ENCODE measurements at places on chromosomes 5 and 9.

DNA sequence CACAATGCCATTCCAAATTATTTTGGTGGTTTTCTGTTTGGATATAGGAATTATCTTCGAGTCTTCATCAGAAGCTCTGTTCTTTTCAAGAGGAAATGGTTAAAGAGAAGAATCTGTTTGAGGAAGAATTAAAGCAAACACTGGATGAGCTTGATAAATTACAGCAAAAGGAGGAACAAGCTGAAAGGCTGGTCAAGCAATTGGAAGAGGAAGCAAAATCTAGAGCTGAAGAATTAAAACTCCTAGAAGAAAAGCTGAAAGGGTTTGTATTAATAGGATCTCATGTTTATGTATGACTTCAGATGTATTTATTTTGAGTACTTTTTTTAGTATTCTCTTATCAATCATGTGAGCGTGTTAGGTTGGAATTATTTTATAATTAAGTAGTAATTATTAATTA, 15.0 kb downstream of the HMMR start:
- DNase-seq: no peak

DNA sequence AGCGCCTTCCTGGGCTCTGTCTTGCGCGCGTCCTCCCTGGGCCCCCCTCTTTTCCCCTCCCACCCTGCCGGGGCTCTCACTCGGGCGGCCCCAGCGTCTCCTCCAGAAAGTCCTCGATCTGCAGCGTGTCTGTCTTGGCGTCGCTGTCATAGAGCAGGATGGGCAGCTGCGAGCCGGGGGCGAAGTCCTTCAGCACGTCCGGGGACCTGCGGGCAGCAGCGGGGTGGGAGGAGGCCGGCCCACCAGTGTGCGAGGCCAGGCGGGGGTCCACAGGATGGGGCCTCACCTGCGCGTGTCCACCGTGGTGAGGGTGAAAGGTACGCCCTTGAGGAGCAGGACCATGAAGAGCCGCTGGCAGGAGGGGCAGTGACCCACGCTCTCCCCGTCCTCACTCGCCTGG, 1.0 kb downstream of the CLIC3 start:
- no peak for DNase-seq

DNA sequence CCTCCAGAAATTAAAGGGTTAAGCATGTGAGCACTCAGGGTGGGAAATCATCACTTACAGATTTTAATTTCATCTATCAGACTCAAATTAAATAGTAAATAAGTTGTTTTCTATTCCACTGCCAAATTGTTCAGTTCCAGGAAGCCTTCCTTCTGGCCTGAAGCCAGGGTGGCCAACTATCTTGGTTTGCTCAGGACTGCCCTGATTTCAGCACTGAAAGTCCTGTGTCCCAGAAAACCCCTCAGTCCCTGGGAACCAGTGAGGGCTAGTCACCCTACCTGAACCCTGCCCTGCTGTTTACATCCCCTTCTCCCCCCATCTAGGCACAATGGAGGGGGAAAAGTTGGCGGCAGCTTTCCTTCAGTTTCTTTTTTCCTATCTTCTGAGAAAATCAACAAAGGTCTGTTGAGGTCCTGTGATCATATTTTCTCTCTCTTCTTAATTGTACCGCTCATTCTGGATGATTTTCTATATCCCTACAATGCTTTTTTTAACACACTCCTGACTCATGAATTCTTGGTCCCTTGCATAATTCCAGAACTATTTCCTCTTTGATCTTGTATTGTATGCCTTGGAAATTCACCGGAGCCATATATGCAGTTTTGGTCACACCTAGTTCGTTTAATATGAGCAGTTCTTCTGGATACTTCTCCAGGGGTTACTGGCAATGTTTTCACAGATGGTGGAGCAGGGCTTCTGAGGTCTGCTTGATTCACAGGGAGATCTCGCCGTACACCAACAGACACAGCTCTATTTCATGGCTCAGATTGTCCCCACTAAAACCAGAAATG, 103.8 kb downstream of the MAP1B start:
- no peak for DNase-seq

- DNase-seq: no peak
Measured at GRCh38 chr5:163529698-163530097, 24.3 kb downstream of the MAT2B start.

DNA sequence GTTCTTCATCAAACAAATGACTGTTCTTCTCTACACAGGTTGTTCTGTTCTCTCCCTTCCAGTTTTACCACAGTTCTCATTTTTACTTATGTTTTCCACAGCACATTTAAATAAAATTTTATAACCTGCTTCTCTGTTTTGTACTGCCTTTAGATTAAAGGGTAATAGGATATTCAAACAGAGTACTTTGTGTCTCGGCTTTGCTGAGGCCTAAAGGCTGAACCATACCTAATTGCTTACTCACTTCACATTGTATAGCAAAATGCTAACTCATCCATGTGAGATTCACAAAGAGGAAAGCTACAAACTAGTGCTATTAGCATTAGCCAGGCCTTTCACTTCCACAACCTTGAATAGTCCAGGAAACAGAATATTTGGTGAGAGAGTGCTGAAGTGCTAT, 200.3 kb downstream of the TRPM3 start:
- DNase-seq: no peak

DNA sequence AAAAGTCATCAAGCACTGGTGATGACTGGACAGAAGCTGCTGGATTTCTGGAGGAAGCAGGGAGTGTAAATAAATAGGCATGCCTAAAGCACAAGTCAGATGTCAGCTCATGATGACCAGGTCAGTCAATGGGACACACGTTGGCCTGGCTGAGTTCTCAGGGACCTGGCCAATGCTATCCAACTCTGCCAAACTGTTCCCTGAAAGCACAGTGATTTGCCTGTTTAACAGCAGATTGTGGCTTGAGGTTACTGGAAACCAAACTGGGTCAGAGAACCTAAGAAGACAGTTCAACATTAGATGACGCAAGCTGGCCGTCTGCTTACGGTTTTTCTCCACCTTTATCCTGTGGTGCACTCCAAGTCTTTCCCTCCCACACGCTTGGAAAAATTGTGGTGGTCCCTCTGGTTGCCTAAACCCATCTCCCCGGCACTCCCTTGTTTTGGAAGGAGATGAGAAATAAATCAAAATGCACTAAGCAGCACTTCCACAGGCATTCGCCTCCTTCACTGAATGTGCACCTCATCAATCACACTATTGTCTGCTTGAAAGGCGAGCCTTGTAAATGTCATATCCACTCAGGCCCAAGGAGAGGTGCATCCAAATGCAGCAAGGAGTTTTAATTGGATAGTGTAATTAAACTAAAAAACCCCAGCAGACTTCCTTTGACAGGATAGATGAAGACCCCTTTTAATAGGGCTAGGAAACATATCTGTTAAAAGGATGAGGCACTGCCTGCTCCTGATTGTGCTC, 199.4 kb downstream of the GAPVD1 start:
- no peak for DNase-seq

DNA sequence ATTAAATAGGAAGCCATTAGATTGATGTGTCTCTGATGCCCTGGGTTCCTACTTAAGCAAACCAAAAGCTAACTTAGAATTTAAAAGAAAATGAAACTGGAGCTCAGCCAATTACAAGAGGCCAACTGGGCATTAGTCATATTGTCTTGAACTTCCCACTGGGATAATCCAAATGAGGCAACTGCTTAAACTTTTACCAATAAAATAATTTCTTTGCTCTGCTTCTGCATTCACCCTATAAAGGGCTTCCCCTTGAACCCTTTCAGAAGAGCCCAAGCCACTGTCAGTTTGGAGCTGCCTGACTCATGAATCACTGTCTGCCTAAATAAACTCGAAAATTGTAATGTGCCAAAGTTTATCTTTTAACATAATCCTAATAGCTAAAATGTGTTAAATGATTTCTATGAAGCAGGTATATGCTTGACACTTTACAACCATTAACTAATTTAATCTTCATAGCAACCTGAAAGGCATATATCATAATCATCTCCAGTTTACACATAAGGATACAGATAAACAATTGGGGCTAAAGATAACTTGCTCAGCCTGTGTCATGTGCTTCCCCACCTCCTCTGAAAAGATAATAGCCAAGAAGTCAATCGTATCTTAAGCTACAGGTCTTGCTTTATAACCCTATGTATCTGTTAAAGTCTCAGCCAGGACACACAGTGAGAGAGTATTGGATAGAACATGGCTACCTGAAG, 11.5 kb downstream of the GPR150 start:
- no peak for DNase-seq

GRCh38 chr9:109319017-109319625, 1.7 kb downstream of the EPB41L4B start:
- DNase-seq: peak; percentile 66

GRCh38 chr5:97162045-97162444, 19.6 kb upstream of the LIX1 start:
- peak; percentile 6 for DNase-seq

GRCh38 chr5:67476531-67476930, 279.9 kb upstream of the CD180 start:
- no peak for DNase-seq

DNA sequence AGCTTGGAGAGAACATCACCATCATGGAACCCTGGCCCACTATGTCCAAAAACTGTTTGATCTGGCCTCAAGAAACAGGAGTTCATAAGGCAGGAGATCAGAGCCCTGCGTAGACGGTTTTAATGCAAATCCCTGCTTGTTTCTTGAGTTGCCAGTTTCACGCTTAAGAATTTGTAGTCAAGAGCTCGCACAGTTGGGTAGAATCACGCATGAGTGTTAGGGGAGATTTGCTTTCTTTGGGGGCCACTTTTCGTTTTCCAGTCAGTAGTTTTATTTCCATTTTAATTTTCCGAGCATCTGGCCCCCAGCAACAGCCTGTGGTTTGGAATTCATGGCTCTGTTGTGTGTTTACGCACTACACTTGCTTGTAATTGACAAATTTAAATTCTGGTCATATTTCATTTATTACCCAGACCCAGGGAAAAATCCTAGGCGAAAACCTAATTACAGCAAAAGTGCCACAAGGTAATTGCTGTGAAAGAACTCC, 6.6 kb upstream of the C5orf58 start:
- DNase-seq: no peak
